Activated CD4-positive, alpha-beta T cell treated with anti-CD3 and anti-CD28 coated beads, Interleukin-10, Interleukin-2, amounts not matched to agents 100 ng/mL and 50 ng/mL, durations not matched to agents 16 hours and 8 hours (primary cell): ENCODE measurements at places on chromosomes 1 and 21.

- no peak for DNase-seq
Observed at GRCh38 chr1:204961765-204962419, 81.1 kb upstream of the CNTN2 start.

GRCh38 chr1:21891081-21891480, 46.0 kb downstream of the HSPG2 start:
- DNase-seq: no peak

DNA sequence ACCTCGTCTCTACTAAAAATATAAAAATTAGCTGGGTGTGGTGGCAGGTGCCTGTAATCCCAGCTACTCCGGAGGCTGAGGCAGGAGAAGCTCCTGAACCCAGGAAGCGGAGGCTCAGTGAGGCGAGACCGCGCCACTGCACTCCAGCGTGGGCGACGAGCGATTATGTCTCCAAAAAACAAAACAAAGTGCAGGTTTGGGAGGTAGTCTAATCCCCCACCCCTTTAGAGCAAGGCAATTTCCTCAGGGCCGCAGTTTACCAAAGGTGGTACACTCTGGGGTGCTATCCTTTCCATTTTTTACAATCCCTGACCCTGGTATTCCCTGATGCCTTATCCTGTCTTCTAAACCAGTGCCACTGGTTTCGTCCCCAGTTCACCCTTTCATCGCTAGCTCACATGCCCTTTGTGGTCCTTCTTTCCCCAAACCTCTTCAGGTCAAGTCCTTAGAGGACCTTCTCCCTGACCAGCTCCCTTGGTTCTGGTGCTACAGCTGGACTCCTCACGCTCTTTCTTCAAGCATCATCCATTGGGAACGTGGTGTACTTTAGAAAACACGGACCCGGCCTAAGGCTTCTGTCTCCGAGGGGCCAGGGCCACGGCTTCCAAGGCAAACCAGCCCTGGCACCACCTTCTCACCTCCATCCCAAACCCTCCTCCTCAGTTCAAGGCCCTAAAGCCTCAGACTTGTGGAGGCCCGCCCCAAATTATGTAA, 873 bp downstream of the IFT25 start:
- no peak for DNase-seq

GRCh38 chr1:159790237-159790917, 9.6 kb downstream of the DUSP23 start:
- peak; percentile 34 for DNase-seq

DNA sequence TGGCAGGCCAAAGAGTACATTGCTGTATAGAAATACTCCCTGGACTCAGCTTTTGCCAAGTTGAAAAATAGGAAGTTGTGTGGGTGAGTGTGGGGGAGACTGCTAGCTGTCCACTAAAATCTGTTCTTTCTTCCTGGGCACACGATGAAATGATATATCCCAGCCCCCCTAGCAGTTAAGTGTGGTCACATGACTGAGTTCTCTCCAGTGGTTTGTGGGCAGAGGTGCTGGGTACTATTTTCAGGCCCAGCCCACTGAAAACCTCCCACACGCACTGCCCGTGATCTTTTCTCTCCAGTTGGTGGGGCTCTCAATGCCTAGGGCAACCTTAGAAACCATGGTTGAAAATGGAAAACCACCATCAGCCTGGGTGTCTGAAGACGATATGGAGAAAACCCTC, 119.7 kb upstream of the LMO4 start:
- DNase-seq: no peak

DNA sequence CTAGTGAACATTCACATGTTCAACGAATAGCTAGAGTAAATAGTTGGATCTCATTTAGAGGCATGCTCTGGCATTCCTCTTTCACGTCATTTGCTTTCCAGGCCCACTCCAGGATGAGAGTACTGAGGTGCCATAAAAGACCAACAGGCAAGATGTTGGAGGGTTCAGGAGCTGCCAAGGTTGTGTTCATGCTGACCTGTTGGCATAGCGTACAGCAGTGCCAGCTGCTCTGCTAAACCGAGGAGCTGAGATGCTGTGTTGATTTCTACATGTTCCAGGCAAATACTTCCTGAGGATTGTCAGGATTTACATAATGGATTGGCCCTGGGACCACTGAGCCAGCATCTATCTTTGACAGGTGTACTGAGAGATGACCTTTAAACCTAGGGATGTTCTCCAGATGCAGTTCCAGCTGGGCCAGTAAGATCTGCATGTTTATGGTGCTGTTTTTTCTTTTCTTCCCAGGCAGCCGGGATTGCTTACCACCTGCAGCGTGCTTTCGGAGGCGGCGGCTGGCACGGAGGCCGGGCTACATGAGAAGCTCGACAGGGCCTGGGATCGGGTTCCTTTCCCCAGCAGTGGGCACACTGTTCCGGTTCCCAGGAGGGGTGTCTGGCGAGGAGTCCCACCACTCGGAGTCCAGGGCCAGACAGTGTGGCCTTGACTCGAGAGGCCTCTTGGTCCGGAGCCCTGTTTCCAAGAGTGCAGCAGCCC, 66.9 kb downstream of the DISC1 start:
- no peak for DNase-seq
